ENCODE measurements at places on chromosomes 12 and 14. TPM values are rescaled to one million over a fixed set of nuclear protein-coding genes. Genes with fewer than 3 reads are reported as not detected.

DNA sequence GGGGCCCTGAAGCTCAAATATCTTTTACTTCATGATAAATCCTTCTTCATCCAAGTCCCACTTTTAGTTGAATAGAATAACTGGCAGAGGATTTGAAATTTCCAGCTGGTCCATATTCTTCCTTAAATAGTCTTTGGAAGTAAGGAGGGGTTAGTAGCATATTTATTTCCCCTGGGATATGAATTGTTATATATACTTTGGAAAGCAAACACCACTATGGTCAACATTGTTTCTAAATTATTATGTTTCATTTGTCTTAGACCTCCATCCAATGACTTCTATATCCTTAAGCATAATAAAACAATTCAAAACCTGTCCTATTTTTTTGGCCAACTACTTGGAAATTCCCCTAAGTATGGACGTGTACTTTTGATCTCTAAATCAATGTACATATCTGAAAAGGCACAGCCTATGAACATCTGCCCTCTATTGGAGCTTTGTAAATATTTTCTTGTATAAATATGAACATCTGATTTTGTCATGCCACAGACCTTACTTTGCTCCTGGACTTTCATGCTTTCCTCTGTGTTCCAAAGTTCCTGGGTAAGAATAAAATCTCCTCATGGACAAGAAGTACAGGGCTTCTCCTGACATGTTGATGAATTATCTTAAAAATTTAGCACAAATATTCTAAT, 1212.0 kb downstream of the GALC start:
- no peak for DNase-seq

Gene CSRP2
- 90.2 TPM for total RNA-seq

Gene NUAK1
- total RNA-seq, result 14.9 TPM

Gene IFNG
- total RNA-seq, result not detected

Gene KRT74
- not detected for total RNA-seq
